ENCODE measurements at places on chromosomes 1 and 21. TPM values are rescaled to one million over a fixed set of nuclear protein-coding genes. Genes with fewer than 3 reads are reported as not detected.

DNA sequence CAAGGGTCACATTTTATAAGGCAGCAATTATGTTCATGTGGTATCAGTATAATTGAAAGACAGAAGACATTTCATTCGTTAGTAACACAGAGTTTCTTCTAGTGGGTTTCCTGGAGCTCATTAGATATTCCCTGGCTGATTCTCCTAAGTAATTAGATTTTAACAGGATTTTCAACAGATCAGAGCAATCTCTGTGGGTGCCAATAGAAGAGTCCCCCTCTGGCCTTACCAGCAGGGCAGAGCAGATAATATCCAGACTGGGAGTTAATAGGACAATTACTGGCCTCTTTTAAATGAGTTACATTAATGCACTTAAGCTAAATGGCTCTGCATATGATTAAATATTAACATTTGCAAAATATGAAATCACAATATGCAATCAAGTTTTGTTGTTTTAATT lies 74.2 kb upstream of the FOXD3 start:
- no peaks in the 10 kb centered on the region for H3K27me3 ChIP-seq
- no peak overlapping the region for H3K4me3 ChIP-seq
- H3K27ac ChIP-seq: no peak overlapping the region
- H3K36me3 ChIP-seq: no peaks in the 10 kb centered on the region
- no peaks in the 10 kb centered on the region for H3K4me1 ChIP-seq

Gene PDPN
- not detected for total RNA-seq

- H3K36me3 ChIP-seq: peaks cover 4% of the 10 kb centered on the region
- H3K27ac ChIP-seq: no peak overlapping the region
- no peak for DNase-seq
- H3K4me1 ChIP-seq: peaks cover 5% of the 10 kb centered on the region
- peaks cover 57% of the 10 kb centered on the region for H3K27me3 ChIP-seq
- H3K4me3 ChIP-seq: no peak overlapping the region
Observed at GRCh38 chr21:41620982-41621381, 113.0 kb upstream of the TMPRSS2 start.

- no peaks in the 10 kb centered on the region for H3K36me3 ChIP-seq
- peaks cover 12% of the 10 kb centered on the region for H3K4me1 ChIP-seq
- H3K4me3 ChIP-seq: peak overlapping the region; percentile 97
- peak overlapping the region; percentile 85 for H3K27ac ChIP-seq
Observed at GRCh38 chr1:243850452-243851256, 611 bp upstream of the AKT3 start.

DNA sequence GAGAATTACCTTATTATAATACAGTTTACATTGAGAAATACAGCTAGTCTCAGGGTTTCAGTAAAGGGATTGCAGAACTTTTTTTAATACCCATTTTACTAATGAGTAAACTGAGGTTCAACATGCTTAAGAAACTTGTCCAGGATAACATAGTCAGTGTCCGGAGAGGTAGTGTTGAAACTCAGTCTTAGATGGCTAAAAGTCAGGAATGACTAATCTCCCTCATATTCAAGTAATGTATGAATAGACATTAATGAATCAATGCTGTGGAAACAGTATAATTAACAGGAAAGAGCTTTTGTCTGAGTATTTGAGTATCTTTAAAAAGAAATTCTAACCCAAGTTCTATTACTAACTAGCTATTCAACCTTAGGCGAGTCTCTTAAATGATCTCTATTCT lies 397.6 kb downstream of the PLA2G4A start:
- no peaks in the 10 kb centered on the region for H3K36me3 ChIP-seq
- no peak overlapping the region for H3K27ac ChIP-seq
- no peaks in the 10 kb centered on the region for H3K4me1 ChIP-seq

Gene OR6K3
- not detected for total RNA-seq

DNA sequence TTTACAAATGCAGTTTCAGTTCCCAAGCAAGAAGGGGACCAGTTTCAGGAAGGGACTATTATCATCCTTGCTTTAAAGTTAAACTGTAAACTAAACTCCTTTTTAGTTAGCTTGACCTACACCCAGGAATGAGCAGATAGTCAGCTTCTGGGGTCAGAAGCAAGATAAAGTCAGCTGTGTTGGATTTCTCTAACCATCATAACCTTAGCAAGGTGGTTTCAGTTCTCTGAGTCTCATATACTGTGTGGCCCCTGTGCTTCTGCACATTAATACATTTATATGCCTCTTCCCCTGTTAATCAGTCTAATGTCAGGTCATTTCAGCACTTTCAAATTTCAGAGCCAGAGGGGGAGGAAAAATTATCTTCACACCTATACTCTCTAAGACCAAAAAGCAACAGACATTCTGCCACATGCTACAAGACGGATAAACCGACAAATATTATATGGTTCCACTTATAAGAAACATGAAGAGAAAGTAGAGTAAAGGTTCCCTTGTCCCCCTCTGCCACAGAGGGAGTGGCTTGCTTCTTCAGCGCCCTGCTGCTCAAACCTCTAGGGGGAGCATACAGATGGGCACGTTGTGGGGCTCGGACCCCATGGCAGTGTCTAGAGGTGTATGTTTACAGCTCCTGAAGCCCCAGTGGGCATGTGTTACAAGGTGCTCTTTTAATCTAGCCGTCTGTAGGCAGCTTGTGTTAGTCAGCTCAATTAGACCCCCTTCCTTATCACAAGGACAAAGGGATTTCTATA lies 89.1 kb downstream of the SMYD3 start:
- DNase-seq: no peak
- H3K27ac ChIP-seq: no peak overlapping the region
- H3K4me3 ChIP-seq: no peak overlapping the region
- H3K36me3 ChIP-seq: peaks cover 2% of the 10 kb centered on the region
- no peaks in the 10 kb centered on the region for H3K4me1 ChIP-seq

Gene E2F2
- 5.4 TPM for total RNA-seq

Gene TMEM269
- 0.47 TPM for total RNA-seq

- H3K4me3 ChIP-seq: no peak overlapping the region
- peaks cover 18% of the 10 kb centered on the region for H3K4me1 ChIP-seq
- H3K27me3 ChIP-seq: no peaks in the 10 kb centered on the region
- H3K36me3 ChIP-seq: no peaks in the 10 kb centered on the region
- H3K27ac ChIP-seq: no peak overlapping the region
- DNase-seq: no peak
Observed at GRCh38 chr1:40820251-40820797, 36.7 kb downstream of the KCNQ4 start.

Gene SYT6
- 0.10 TPM for total RNA-seq

DNA sequence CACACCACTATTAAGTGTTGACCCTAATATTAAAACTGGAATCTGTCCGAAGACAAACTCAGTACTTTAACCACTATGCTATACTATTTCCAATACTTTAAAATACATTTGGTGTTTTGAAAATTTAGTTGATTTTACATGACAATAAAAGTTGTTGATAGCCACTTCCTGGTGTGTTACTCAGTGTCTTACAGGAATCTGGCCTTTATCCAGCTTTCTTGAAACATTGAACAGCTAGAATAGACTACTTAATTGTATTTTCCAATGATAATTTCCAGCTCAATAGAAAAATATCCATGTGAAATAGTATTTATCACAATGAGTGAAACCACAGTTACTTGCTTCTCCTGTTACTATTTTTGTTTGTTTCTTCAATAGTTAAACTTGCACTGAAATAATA lies 369.6 kb upstream of the ADGRL4 start:
- no peak for DNase-seq
- no peak overlapping the region for H3K27ac ChIP-seq
- H3K4me3 ChIP-seq: no peak overlapping the region
- H3K27me3 ChIP-seq: no peaks in the 10 kb centered on the region

DNA sequence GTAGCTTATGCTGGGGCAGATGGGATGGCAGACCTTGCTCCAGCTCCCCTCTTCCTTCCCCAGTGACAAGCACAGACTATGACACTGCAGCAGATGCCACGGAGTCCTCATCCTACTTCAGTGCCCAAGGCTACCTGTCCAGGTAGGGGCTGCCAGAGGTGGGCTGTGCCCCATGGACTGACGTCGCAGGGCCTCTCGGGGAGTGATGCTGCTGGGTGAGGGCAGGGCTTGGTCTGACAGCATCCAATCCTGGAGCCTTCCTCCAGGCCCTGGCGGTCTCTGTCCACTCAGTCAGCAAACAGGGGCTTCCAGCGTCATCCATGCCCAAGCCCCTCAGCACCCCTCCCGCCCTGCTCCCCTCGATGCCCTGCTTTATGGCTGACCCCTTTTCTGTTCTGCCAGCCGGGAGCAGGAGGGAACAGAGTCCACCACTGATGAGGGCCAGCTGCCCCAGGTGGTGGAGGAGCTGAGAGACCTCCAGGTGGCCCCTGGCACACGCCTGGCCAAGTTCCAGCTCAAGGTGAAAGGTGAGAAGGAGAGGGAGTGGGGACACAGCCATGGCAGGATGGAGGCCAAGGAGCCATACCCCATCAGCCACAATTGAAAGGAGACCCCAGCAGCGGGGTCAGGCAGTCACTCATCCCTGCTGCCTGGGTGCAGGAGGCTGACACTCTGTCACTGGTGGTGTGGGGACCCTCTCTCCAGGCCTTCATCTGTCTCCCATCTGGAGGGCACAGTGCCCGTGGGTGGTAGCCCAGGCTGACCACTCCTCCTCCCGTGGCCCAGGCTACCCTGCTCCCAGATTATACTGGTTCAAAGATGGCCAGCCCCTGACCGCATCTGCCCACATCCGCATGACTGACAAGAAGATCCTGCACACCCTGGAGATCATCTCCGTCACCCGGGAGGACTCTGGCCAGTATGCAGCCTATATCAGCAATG lies 73.6 kb downstream of the TRIM11 start:
- no peak overlapping the region for H3K27ac ChIP-seq
- no peaks in the 10 kb centered on the region for H3K27me3 ChIP-seq
- H3K4me1 ChIP-seq: no peaks in the 10 kb centered on the region

Gene PLA2G2D
- total RNA-seq: not detected

Gene PCSK9
- not detected for total RNA-seq

- H3K36me3 ChIP-seq: peaks cover 4% of the 10 kb centered on the region
- H3K27me3 ChIP-seq: peaks cover 20% of the 10 kb centered on the region
- H3K4me3 ChIP-seq: no peak overlapping the region
- DNase-seq: no peak
- peaks cover 15% of the 10 kb centered on the region for H3K4me1 ChIP-seq
- peak overlapping the region; percentile 68 for H3K27ac ChIP-seq
Observed at GRCh38 chr1:30788580-30789387, 31.2 kb upstream of the LAPTM5 start.

Gene SNAPIN
- 18.2 TPM for total RNA-seq

DNA sequence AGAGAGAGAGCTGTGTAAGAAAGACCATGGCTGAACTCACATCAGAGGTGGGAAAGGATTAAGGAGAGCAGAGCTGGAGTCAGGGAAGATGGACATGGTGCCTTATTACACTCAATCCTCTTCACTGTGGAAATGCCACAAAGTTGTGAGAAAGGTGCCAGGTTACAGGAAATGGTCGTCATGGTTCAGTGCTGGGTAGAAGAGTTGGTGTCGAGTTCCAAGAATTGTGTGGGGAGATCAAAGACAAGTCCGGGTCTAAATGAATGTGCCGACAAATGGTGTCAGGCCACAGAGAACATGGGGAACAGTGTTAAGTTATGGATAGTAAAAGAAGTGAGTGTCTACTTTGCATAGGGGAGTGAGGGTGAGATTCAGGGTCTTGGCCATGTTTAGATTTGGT lies 40.9 kb downstream of the LAMC2 start:
- no peak for DNase-seq
- H3K27ac ChIP-seq: no peak overlapping the region
- no peak overlapping the region for H3K4me3 ChIP-seq
- peaks cover 4% of the 10 kb centered on the region for H3K4me1 ChIP-seq
- H3K27me3 ChIP-seq: peaks cover 14% of the 10 kb centered on the region

GRCh38 chr1:204634260-204634910 lies 51.2 kb downstream of the LRRN2 start:
- no peak overlapping the region for H3K4me3 ChIP-seq
- peaks cover 43% of the 10 kb centered on the region for H3K27me3 ChIP-seq
- DNase-seq: no peak
- no peaks in the 10 kb centered on the region for H3K4me1 ChIP-seq

DNA sequence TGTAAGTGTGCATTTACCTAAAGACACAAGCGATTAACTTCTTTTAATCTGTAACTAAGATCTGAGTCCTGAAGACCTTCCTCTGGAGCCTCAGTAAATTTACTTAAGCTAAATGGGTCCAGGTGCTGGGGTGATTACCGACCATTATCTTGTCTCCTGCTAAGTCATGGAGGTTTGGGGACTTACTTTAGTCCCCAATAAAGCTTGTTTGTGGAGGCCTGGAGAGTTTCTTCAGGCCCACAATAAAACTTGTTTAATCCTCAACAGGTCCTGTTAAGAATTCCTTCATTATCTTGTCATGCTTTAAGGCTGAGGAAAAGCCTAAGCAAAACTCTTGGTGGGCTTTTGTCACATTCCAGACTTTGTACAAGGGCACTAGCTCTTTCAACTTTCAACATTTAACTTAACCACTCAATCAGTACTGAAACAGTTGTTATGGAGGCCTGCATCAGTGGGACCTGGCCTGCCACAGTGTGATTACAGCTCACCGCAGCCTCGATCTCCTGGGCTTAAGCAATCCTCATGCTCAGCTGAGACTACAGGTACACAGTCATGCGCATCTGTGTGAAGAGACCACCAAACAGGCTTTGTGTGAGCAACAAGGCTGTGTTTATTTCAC lies 84.0 kb downstream of the FMO4 start:
- DNase-seq: no peak
- peaks cover 4% of the 10 kb centered on the region for H3K4me1 ChIP-seq
- no peak overlapping the region for H3K27ac ChIP-seq
- H3K4me3 ChIP-seq: no peak overlapping the region

DNA sequence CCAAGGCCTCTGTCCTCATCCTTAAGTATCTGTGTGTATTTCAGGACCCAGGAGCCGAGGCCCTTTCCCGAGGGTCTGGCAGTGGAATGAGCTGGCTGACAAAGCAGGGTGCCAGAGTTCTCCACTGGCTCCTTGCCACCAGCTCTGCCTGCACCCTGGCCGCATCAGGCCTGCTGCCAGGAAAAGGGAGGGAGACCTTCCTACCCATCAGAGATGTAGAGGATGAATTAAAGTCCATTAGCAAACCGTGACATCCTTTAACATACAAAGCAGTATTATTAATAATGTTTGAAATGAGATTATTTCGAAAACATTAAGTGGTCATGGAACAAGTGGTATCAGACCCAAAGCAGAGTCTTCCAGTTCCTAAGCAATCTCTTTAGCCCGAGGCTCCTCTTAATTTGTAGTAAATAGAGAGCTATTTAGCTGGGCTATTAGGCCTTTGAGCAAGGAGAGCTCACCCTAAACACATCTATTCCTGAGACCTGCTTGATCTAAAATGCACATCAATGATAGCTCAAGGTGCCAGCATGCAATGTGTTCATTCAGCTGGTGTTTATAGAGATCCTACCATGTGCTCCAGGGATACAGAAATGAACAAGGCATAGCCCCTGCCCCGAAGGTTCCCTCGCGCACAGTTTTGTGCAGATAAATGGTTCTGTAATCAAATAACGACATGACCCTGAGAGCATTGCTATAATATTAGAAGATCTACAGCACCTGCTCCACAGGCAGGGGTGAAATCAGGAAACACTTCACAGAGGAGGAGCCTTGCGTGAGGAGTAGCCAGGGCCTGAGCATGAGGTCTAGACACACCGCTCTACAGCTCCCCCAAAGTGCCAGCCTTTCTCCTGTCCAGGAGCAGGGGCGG lies 44.0 kb downstream of the FAM163A start:
- H3K36me3 ChIP-seq: no peaks in the 10 kb centered on the region
- peaks cover 24% of the 10 kb centered on the region for H3K27me3 ChIP-seq
- H3K4me3 ChIP-seq: no peak overlapping the region
- no peak overlapping the region for H3K27ac ChIP-seq
- H3K4me1 ChIP-seq: peaks cover 2% of the 10 kb centered on the region

GRCh38 chr1:206891412-206891811 lies 5.8 kb upstream of the IL24 start:
- no peak overlapping the region for H3K4me3 ChIP-seq
- H3K4me1 ChIP-seq: peaks cover 19% of the 10 kb centered on the region
- peak overlapping the region; percentile 76 for H3K27ac ChIP-seq
- H3K36me3 ChIP-seq: no peaks in the 10 kb centered on the region

GRCh38 chr1:228490120-228491078 lies 3.2 kb downstream of the RNF187 start:
- peak overlapping the region; percentile 24 for H3K27ac ChIP-seq
- peaks cover 13% of the 10 kb centered on the region for H3K36me3 ChIP-seq
- H3K27me3 ChIP-seq: no peaks in the 10 kb centered on the region
- DNase-seq: no peak

Gene SPRR2F
- not detected for total RNA-seq
